ENCODE measurements at places on chromosomes 11 and 22.

GRCh38 chr11:118912742-118913410 lies 12.8 kb downstream of the BCL9L start:
- DNase-seq, result no peak

- peak; percentile 51 for DNase-seq
These were observed 83.9 kb downstream of the PTPRJ start for GRCh38 chr11:48064306-48064705.

GRCh38 chr11:34972892-34973291 lies 56.5 kb downstream of the PDHX start:
- no peak for DNase-seq

GRCh38 chr22:40147388-40148176 lies 30.1 kb upstream of the TNRC6B start:
- DNase-seq, result no peak

DNA sequence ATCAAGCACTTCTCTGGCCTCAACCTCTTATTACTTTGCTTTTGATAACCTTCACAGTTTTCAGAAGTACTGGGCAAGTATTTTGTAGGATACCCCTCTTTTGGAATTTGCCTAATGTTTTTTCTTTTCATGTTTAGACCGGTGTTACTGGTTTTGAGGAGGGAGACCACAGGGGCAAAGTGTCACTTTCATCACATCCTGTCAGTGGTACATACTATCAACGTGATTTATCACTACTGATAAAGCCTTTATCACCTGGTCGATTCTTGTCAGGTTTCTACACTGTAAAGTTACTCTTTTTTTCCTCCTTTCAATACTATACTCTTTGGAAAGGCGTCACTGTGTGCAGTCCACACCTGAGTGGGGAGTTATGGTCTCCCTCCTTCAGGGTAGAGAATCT lies 26.7 kb downstream of the QSER1 start:
- DNase-seq, result no peak

DNA sequence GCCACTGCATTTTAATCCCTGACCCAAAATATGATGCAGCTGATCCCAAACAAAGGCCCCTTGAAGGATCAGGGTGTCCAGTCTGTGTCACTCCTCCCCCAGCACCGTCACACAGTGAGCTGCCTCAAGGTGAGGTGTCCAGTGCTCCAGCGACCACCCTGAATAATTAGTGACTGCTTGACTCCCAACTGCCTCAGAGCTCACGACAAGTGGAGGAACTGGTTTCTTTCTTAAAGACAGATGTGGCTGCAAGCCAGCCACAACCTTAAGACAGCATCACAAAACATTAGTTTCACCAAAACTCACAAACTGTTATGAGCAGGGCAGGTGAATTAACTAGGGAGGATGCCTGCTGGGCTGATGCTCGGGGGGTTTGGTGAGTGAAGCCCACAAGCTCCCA lies 74.6 kb downstream of the PIWIL3 start:
- no peak for DNase-seq

GRCh38 chr22:43996170-43996980 lies 27.7 kb upstream of the PARVB start:
- DNase-seq, result no peak

GRCh38 chr11:111460340-111460739 lies 51.8 kb downstream of the BTG4 start:
- DNase-seq, result no peak

DNA sequence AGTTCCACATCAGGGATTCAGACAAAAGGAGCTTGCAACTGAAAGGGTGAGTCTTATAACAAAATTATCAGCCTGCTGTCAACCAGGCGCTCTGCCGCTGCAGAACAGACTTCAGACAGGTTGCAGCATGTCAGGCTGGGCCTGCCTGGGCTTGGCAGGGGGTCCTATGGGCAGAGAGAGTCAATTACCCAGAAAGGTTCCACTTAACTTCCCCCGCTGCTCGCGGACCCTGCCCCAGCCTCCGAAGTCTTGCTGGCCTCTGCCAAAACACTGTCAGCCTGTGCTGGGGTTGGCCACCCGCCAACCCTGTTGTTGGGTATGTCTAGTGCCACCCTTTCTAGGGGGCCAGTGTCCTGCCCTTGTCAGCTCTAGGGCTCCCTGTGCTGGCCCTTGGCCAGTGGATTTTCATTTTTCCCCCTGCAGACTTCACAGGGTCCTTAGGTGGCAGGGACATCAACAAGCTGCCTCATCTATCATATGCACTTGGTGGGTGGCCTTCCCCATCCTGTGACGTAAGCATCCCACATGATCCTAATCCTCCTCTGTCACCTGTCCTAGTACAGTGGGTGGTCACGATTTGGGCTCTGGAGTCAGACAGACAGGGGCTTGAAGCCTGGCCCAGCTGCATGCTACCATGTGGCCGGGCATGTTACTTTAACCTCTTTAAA lies 166.5 kb upstream of the CADM1 start:
- DNase-seq, result no peak

- DNase-seq, result no peak
These were observed 16.6 kb downstream of the POLA2 start for GRCh38 chr11:65278356-65278755.

GRCh38 chr11:81687057-81687456 lies 1046.6 kb downstream of the FAM181B start:
- no peak for DNase-seq

GRCh38 chr11:13667245-13667644 lies 1.2 kb upstream of the FAR1 start:
- no peak for DNase-seq

GRCh38 chr11:133070021-133070713 lies 462.1 kb downstream of the OPCML start:
- DNase-seq, result no peak

- no peak for DNase-seq
These were observed 4.4 kb upstream of the MISFA start for GRCh38 chr11:18594999-18595749.

- DNase-seq, result no peak
These were observed 13.1 kb downstream of the PTPN5 start for GRCh38 chr11:18778468-18778867.

DNA sequence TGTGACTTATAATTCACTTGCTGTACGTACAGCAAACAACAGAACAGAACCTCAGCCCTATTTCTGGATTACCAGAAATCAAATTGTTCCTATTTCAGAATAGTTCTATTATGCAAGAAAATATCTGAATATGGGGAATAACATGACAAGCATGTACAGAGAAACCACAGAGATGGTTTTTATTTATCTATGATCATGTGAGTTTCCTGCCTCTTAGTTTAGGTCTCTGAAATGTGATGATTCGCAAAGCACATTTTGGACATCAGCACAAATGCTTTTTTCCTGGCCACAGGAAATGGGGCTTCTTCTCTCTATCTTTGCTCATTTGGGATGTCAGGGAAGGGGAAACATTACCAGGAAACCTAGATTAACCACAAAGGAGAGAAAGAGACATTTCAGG lies 266.7 kb upstream of the CTSC start:
- peak; percentile 85 for DNase-seq

- no peak for DNase-seq
These were observed 87.2 kb downstream of the MYO18B start for GRCh38 chr22:25829237-25829636.

DNA sequence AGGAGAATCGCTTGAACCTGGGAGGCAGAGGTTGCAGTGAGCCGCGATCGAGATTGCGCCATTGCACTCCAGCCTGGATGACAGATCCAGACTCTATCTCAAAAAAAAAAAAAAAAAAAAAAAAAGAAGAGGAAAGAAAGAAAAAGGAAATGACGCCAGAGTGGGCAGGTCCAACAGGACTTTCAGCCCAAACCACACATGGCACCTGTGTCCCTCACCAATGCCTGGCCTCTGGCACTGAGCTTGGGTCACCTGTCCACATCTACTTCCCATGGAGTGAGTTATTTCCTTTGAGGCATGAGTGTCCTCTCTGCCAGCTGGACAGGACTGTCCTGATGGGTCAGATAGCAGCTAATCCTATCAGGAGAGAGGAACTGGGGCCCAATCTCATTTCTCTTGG lies 15.2 kb upstream of the GCAT start:
- DNase-seq, result no peak

DNA sequence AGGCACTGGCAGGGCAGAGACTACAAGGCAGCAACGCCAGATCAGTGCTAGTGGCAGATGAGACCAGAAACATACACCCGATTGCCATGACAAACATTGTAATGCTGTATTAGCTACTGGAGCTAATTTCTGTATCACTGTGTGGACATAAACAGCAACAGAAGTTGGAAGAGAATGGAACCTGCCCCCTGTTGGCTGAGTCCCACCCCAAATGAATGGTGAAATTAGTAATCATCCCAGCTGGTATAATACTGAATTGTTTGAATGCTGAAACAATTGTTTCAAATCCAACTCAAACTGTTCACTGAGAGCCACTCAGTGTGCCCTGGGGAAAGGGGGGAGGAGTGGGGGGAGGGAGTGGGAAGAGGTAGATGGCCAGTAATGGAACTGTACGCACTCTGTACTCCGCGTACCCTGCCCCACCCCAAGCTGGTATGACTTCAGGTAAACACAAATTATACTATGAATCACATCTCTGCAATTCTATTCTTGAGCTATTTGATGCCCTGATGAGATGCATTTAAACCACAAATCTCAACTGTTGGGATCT lies 11.2 kb upstream of the BIRC3 start:
- DNase-seq, result no peak

DNA sequence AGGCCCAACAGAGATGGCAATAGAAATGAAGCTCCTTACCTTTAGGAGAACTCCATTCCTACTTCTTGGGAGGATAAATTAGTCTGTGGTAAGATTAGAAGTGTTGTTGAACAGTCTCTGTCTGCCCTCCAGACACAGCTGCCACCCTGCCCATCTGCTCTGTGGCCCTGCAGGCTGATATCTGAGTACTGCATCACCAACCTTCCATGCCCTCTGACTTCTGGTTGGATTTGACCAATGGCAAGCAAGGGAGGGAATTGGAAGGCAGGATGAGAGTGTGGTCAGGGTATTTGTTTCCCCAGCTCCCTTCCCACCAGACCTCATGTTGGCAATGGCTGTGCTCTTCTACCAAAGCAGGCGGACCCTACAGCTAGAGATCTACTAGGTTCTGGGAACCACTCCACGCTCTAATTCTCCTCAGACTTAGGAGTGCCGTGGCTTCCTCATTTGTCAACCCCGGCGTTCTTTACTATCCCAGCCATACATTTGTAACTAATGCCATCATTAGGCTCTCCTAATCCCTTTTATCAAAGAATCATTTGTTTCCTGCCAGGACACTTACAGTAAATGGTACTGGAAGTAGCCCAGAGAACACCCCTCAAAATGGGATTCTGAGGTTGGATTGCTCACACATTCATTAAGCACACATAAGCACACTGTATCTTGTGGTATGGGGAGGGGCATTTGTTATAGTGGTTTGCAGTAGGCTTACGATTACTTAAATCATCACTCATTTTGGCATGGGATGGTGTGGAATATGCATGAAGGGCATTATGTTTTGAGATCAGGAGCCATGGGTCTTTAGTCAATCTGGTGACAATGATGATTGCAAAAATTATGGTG lies 35.4 kb upstream of the CD44 start:
- no peak for DNase-seq

- no peak for DNase-seq
These were observed 69.8 kb upstream of the MTMR2 start for GRCh38 chr11:95993438-95994298.

DNA sequence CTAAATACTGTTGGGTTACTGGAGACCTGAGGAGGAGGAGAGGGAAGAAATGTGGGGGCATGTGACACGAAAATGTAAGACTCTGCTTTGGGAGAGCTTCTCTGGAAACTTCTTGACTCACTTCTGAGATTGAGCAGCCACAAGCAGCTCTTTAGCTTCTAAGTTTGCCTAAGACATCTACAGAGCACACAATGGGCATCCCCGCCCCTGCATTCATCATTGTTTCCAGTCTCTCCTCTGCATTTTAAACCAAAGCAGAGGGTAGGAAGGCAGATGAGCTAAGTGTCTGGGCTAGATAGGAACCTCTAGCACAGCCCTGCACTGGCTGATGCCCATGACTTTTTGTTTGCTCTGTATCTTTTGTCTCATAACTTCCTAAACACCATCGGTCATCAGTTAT lies 2.1 kb upstream of the OR52D1 start:
- DNase-seq, result no peak

DNA sequence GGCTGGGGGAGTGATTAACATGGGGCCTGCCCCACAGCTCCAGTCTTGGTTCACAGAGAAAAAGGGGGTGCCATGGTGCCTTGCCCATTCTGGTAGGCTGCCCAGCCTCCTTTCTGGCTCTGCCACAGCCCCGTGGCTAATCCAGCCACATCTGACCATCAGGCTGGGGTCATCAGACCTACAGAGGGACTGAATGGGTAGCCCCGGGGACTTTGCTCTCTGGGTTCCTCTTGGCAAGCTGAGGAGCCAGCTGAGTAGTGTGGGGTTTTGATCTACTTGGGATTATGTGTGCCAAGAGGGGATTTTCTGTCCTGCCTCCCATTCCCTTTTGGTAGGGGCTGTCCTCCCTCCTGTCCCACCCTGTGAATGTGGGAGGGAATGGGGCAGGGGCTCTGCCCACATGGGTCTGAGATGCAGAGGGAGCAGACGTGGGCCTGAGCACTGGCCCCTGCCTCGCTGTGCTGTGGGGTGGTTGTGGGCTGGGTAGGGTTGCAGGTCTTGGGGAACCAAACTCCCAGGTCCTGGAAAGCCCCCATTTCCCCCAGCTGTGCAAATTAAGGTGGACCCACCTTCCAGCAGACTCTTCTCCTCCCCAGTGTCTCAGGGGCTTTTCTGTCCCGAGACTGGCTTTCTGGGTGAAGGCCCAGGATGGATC lies 32.0 kb downstream of the CD82 start:
- DNase-seq, result no peak

DNA sequence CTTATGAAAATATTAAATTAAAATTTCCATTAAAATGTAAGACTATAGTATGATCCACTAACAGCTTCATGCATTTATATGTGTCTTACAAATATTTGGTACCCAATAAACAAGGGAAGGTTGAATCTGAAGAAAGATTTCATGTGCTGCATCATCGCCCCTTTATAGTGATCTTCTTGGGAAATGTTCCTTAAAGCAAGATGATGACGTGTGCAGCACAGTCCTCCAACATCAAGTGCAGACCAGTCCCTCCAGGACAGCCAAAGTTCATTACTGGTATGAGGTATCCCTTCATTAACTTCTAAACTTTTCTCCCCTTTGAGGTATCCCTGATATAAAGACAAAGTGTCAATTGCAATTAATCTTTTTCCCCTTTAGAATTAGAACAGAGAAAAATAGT lies 567.0 kb downstream of the METTL15 start:
- no peak for DNase-seq

- DNase-seq, result no peak
These were observed 10.0 kb downstream of the ZNF143 start for GRCh38 chr11:9470765-9471164.

DNA sequence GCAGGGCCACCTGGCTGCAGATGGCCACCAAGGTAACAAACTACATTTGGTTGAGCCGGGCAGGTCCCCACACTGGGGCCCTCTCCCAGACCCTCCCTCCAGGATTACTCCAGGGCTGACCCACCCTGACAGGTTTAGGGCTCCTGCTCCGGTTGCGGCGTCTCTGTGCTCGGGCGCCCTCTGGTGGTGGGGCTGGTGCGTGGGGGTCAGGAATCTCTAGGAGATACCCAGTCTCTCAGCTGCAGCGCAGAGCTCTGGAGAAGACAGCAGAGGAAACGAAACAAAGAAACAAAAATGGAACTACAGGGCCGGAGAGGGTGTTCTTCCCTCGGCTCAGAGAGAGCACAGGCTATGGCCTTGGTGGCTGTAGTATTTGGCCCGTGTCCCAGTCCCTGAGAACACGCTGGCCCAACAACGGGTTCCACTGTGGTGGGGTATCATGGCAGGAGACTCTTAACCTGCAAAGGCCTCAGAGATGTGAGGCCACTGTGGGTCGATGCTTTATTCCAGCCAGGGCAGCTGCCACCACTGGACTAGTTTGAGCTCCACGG lies 2.4 kb downstream of the C11orf96 start:
- DNase-seq, result no peak
